ENCODE measurements at places on chromosomes 5 and 9. TPM values are rescaled to one million over a fixed set of nuclear protein-coding genes. Genes with fewer than 3 reads are reported as not detected.

The NAA35 gene
- total RNA-seq = 14.6 TPM

- no peak for DNase-seq
Observed at GRCh38 chr5:2511706-2512105, 239.8 kb downstream of the IRX2 start.

The UBE2D2 gene
- total RNA-seq = 221 TPM

The SH3PXD2B gene
- total RNA-seq = 1.3 TPM

The OR2Y1 gene
- not detected for total RNA-seq

The IL3 gene
- total RNA-seq = not detected

The CD180 gene
- total RNA-seq = not detected
